Jurkat, Clone E6-1 (cell line): ENCODE measurements at places on chromosomes 4 and X.
A peak's percentile ranks its signal among the peaks of the same experiment; 100 is the strongest.

DNA sequence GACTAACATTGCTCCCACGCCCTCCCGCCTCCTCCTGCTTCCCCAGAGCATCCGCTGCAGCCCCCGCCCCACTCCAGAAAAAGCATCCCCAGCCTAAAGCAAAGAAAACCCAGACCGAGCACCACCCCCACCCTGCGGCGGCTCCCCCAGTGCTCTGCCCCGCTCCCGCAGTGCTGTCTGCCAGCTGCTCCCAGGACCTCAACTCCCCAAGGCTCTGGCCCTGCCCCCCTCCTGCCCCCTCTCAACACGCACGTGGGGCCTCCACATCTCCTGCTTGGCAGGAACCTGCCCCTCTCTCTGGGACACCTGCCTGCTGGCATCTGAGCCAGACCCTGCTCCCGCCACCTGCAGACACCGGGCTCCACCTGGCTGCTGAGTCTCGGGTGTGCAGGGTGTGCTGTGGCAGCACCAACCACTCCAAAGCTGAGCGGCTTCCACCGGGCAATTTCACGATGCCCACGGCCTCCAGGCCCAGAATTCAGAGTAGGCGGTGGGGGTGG is 79.4 kb downstream of the FAM53A start:
- peak; percentile 58 for DNase-seq

- no peak for DNase-seq
These were observed 360.6 kb downstream of the INPP4B start for GRCh38 chr4:142485452-142485851.

- no peak for DNase-seq
These were observed 48.4 kb upstream of the RPS6KA3 start for GRCh38 chrX:20315140-20315539.

- DNase-seq: peak; percentile 62
These were observed 844.2 kb downstream of the RAPGEF2 start for GRCh38 chr4:159946983-159947615.

DNA sequence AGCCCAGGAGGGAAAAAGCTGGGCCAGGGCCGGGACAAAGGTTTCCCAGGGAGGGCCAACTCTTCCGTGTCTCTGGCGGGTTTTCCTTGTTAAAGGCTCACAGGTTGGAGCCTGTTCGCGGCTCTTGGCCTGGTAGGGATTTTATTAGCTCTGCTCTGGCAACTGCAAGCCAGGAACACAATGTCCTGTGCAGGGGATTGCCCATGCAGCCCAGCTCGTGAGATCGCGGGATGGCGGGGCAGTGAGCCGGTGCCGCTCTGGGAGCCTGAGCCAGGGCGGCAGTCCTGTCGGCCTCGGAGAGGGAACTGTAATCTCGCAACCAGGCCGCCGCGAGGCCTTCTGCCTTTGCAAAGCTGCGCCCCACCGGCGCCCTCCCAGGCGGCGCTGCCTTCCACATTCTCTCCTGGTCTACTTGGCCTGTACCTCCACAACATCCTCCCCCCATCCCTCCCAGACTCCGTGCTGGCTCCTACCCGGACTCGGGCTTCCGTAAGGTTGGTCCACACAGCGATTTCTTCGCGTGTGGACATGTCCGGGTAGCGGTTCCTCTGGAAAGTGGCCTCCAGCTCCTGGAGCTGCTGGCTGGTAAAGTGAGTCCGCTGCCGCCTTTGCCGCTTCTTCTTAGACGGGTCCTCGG is 2.1 kb downstream of the PITX2 start:
- DNase-seq: no peak
